ENCODE measurements at places on chromosomes 3 and 15.

GRCh38 chr3:184822654-184823053 lies 10.7 kb downstream of the VPS8 start:
- DNase-seq: no peak

DNA sequence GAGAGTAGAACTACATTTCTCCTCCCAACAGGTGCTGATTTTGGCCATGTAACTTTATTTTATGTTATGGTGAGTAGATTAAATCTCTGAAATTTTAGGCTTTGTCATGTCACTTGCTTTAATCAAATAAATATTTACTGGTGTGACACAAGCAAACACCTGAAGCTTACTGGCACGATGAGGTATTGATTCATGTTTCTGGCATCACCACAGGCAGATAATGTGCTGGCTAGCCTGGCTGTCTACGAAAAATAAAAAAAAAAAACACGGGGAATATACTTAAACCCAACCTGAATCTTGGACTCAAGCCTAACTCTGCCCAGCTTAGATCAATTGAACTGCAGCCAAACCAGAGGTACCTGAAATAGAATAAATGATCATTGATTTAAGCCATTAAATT lies 65.6 kb upstream of the CADM2 start:
- no peak for DNase-seq

DNA sequence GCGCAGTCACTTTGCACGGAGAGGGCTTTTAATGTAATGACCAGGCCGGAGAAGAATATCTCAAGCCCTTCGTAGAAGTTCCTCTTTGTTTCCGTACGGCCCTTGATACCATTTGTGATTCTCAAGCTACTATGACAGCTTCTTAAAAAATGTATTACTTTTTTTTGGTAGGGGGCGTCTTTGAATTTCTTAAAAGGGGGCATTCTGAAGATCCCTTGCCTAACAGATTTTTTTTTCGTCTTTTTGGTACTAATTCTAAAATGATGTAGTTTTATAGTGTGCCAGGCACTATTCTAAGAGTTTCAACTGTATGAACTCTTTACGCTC lies 614.0 kb downstream of the MCTP2 start:
- DNase-seq: no peak

GRCh38 chr3:107845380-107846278 lies 245.2 kb downstream of the CD47 start:
- DNase-seq: no peak

DNA sequence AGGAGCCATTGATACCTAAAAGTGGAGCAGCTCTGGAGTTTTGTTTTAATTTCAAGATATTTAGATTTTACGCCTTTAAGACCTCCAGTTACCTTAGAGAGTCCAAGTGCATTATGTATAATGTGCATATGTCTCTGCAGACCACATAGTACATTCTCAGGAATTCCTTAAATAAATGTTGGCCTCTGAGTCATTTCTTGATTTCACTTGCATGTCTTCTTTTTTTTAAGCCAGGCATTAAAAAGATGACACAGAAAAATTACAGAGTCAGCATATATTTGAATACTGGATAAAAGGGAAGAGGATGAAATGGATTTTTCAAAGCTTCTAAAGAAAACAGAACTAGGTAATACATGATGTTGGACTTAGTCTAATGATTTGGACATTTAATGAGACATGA lies 125.2 kb downstream of the TMCO5A start:
- no peak for DNase-seq

- DNase-seq: no peak
These were observed 597 bp downstream of the P2RY12 start for GRCh38 chr3:151383956-151384355.

Data from common myeloid progenitor, CD34-positive (primary cell).